KBM-7 (cell line): ENCODE measurements at places on chromosomes 6 and 20.
A peak's percentile ranks its signal among the peaks of the same experiment; 100 is the strongest.

GRCh38 chr6:44614396-44614795 lies 226.9 kb downstream of the CDC5L start:
- DNase-seq = no peak

DNA sequence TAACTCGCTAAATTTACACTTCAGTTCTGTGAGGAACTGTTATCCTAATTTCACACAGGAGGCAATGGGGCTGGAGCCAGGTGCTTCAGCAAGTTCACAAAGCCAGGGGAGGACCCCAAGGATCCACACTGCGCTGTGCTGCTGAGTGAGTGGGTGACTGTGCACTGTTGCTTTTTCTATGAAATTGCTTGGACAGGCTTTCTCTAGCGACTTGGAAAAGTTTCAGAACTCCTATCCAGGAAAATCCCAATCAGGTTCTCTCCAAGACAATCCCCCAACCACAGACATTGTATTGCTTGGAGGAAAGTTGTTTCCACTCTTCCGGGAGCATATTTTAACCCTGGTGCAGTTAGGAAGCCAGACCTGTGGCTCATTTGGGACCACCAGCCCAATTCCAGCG lies 175.9 kb upstream of the CST7 start:
- DNase-seq = no peak

GRCh38 chr6:33314515-33314942 lies 651 bp upstream of the TAPBP start:
- DNase-seq = peak; percentile 67

DNA sequence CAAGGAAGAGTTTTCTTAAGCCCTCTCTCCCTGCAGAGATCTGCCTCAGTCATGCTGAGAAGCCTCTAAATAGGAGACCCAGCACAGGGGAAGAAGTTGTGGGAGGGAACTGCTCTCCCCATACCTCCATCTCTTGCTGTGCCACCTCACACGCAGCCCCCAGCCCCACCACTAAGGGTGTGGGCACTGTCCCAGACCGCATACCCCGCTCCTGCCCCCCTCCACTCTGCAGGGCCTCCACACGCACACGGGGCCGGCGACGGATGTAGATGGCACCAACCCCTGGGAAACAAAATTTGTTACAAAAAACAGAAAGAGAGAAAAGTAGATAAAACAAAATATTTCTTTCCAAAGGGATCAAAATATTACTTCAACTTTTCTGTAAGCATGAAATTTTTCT lies 10.2 kb upstream of the CPNE1 start:
- no peak for DNase-seq

DNA sequence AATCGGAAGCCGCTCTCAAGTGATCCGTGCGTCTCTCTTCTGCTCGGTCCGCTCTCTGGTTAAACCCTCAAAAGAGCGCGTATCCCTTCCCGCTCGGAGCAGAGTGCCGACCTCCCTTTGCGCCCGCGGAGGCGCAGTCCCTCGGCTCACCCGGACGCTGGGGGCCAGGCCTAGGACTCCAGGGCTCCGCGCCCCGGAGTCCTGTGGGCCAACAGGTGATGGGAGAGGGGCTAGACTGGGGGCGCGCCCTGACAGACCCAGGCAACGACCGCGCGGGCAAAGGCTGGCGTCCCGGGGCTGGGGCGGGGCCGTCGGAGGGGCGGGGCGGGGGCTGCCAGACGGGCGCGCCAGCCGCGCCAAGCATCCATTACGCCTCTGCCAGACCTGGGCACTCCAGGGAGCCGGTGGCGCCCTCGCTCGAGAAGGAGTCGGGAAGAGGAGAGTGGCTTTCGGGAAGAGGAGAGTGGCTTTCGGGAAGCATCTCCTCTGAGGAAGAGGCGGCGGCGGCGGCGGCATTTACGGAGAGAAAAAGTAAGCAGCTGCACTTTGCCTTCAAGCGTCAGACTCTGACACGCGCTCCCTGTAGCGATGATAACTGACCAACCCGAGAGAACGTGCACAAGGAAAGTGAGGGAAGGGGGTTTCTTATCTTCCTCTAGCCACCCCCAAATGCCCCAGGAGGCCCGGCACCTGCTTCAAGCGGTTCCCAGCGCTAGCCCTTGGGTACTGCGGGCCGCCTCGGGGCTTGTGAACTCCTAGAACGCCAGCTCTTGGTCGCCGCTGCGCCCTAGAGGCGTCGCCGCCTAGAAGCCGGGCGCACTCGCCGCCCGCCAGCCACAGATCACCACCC lies 2.6 kb downstream of the EPHA7 start:
- no peak for DNase-seq

DNA sequence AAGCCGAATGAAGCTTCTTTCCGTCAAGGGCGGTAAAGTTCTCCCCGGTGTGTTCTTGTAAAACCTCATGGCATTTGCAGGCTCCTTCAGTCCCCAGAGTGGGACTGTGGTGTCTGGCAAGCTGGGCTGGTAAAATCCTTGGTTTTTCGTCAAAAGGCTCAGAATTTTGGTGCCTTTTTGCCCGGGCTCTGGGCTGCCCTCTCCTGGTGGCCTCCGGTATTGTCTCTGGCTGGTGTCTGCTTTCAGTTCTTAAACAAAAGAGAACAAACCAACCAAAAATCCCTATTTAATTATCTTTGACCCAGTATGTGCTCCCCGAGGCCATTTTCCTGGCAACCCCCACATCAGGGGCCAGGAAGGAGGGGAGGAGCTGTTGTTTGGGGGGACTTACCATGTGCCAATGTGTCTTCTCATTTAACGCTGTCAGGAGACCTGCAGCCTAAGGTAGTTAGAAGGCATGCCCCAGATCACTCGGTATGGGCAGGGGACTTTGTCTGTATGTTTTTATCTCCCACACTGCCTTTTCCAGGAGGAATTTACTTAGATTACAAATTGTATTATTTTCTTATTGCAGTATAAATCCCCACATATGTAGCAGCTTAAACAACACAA lies 11.1 kb downstream of the CDH4 start:
- peak; percentile 52 for DNase-seq

GRCh38 chr6:1334684-1335083 lies 22.8 kb downstream of the FOXQ1 start:
- DNase-seq = no peak

GRCh38 chr6:70700922-70701876 lies 33.5 kb downstream of the SMAP1 start:
- DNase-seq = no peak

DNA sequence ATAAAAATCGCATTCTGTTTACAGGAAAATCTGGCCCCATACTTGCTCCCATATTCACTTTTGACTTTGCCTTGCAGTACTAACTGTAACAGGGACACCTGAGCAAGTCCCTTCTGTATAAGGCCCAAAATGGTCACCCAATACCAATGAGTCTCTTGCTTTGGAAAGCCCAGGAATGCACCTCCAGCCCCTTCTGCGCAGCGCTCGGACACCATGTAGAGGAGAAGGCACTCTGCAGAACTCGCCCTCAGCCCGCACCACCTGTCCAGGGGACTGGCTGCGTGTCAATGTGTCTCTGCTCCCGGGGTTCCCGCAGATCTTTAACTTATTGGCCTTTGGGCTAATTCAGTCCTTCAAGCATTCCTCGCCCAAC lies 746 bp upstream of the PRND start:
- no peak for DNase-seq

GRCh38 chr6:56860475-56860874 lies 94.4 kb upstream of the BEND6 start:
- no peak for DNase-seq

DNA sequence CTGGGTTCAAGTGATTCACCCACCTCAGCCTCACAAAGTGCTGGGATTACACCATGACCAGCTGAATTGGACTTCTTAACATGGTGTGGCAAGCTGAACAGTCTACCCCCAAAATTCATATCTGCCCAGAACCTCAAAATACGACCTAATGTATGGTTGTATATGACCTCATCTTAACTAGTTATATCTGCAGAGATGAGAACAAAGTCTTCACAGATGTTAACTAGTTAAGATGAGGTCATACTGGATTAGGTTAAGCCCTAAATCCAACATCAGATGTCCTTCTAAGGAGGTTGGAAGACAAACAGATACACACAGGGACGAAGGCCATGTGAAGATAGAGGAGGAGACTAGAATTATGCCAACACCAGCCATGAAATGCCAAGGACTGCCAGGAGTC lies 102.5 kb downstream of the JPH2 start:
- DNase-seq = no peak

- DNase-seq = no peak
Measured at GRCh38 chr20:23874747-23875146, 4.8 kb downstream of the CST5 start.

GRCh38 chr6:125050663-125051318 lies 88.6 kb downstream of the RNF217 start:
- DNase-seq = no peak

DNA sequence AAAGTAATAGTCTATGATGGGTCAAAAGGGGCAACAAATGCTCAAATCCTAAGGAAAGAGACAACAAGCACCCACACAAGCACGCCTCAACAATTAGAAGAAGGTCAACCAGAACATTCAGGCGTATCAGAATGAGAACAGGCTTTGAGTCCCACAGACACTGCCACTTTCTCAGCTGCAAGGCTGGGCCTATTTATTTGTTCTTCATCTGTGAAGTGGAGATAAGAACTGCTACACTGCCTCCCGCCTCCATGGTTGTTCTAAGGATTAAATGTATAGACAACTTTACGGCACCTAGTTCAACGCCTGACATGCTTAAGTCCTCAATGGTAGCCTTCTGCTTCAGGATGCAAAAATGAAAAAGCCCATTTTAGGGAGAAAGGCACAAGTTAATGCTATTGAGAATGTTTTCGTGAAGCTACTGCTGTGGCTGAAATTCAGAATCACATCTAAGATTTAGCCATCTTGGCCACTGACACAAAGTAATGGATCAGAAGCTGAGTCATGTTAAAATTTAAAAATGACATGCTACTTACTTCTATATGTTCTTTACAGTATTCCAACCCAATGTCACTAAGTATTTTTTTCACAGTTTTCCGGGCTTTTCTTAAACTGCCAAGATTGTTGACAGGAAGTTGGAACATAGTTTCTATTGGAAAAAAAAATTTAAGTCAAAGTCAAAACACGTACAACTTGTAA lies 27.7 kb downstream of the ADNP start:
- DNase-seq = no peak

DNA sequence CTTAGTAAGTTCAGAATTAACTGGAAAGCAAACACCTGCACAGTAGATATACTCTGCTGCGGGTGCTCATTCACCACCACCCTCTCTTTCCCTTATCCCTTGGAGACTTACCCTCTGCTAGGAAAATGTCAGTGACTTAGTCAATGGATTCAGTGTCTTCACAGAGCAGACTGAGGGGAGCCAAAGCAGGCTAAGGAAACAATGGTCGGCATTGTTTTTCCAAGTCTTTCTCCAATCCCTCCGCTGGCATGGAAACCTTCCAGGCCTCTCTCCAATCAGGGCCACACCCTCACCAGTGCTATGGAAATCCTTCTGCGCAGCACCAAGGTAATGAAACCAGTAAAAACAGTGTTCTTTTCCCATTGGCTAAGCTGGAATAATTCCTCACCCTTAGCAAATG lies 531.2 kb downstream of the TFAP2B start:
- no peak for DNase-seq

- no peak for DNase-seq
Measured at GRCh38 chr6:24576447-24576846, 69.5 kb downstream of the KIAA0319 start.

GRCh38 chr6:24775520-24776058 lies 852 bp downstream of the GMNN start:
- DNase-seq = no peak
